G401 (cell line): ENCODE measurements at places on chromosomes 7 and 10. TPM values are rescaled to one million over a fixed set of nuclear protein-coding genes. Genes with fewer than 3 reads are reported as not detected.
A peak's percentile ranks its signal among the peaks of the same experiment; 100 is the strongest.

DNA sequence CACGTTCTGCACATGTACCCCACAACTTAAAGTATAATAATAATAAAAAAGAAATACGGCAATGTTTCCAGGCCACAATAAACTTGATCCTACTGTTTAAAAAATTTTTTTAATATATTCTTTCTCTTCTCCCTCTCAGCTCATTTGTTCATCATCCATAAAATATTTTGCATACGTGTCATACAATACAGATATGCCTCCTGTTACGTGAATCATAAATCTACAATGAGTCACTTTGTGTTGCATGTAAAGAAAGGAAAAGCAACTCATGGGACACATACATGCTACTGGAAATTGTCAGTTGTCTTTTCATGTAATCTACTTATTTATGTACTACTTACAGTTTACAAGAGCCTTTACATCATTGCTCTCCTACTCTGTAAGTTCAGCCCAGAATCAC is 1.1 kb upstream of the TECTB start:
- DNase-seq: no peak

- DNase-seq: no peak
These were observed 161.7 kb downstream of the HIBADH start for GRCh38 chr7:27501001-27501400.

GRCh38 chr10:21203473-21204107 is 306.5 kb upstream of the NEBL start:
- no peak for DNase-seq

The TMEM236 gene
- not detected in 2 replicates for total RNA-seq

DNA sequence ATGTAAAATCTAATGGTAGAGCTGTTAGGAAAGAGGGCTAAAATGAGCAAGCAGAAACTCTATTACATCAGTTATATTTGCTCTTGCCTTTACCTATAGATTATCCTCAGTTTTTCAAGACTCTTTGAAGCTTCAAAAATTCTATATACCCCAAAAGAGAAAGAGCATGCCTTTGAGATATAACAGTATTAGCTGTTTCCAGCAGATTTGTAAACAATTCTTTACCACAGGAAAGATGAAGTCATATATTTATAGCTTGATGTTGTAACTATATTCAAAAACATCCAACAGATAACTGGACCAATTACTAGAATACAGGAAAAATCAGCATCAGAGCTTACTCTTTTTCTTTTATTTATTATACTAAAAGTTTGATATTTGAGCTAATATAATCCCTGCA is 416.2 kb upstream of the TPK1 start:
- DNase-seq: no peak

DNA sequence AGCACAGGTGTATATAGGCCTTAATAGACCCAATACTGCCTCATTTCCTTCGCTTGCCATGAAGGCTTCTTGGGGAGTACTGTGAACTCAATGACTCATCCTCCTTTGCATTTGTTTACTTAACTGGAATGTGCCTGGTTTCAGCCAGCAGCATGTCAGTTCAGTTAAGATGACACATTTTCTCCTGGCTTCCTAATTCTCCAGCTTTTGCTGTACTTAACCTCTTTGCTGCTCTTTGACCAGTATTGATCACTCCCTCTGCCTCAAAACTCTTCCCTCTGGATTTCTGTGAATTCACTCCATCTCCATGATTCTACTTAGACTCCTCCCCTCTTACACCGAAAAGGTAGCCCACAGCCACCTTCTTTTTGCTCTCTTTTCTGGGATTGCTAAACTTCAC is 135.7 kb downstream of the MAGI2 start:
- DNase-seq: no peak

The GHRHR gene
- not detected in 2 replicates for total RNA-seq

DNA sequence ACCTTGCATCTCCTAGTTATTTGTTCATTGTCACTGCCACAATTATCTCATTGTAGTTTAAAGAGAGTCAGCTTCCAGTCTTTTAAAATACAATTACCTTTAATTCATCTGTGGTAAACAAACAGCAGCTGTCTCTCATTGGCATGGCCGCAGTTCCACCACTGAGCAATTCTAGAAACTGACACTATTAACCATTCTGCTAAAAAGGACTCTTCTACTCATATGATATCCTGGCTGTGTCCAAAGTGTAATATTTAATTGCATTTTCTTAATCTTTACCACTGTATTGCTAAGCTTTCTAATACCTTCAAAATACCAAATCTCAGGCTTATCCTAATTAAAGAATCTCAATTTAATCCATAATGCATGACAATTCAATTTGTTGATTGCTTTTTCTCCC is 639.0 kb downstream of the AUTS2 start:
- no peak for DNase-seq

- no peak for DNase-seq
These were observed 122.2 kb downstream of the PCLO start for GRCh38 chr7:83040484-83040883.

GRCh38 chr10:12564173-12564572 is 214.8 kb downstream of the CAMK1D start:
- no peak for DNase-seq

The ASL gene
- total RNA-seq: 58.7 and 64.5 TPM in 2 replicates

The ZKSCAN5 gene
- total RNA-seq: 18.6 and 23.1 TPM in 2 replicates

DNA sequence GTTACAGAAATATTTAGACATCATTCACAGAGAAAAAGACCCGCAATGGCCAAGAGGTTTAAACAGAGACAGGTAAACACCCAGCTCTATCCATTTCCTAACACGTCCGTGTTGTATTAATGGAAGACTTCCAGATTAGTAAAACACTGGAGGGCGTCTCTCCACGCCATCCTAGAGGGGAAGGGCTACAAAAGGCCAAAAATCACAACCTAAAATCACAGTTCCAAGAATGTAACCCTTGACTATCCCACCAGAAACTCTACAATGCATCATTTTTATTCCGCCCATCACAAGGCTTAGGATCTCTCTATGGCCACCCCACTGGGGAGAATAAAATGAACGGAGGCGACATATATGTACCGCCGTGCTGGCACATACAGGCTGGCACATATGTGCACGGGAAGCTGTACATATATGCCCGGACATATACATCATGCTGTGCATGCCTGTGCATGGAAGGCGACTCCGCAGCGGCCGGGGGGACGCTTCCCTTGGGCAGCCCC is 734 bp downstream of the PCLO start:
- DNase-seq: peak; percentile 74

GRCh38 chr7:139340808-139341057 is 404 bp upstream of the FMC1 start:
- DNase-seq: no peak

The PNLIPRP3 gene
- total RNA-seq: not detected in 2 replicates

- DNase-seq: no peak
These were observed at the start of gene CLDN4 for GRCh38 chr7:73830681-73831583. Gene CLDN4, plus strand, starts transcription at chr7:73830996. Its CDS starts 206 bp downstream, at chr7:73831202.

DNA sequence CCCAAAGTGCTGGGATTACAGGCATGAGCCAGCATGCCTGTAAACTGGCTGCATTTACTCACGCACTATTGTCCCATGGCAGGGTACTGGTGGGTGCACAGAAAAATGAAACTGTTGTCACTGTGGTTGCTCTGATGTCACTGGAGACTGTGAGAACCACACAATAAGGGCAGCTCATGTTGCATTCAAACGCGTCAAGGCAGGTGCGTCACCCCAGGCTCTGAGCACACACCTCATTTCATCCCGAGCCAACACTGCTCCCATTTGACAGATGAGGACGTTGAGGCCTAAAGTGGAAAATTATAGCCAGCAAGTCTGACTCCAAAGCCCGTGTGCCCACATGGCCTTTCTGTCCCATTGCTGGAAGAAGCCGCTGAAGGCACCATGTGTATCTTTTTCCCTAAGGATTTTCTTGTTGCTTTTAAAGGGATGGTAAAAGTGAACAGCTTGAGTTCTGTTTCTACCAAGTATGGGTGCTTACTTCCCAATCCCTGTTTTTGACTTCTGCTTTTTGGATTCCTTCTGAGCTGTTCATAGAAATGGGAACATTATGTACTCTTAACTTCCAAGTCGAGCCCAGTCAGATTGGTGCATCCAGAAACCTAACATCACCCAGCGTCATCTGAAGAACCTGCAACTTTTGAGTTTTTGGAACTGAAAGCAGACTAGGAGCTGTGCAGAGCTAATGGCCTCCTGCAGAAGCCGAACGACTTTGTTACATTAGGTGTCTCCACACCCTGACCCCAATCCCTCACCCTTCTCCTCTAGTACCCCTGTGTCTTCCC is 60.1 kb upstream of the CARD11 start:
- no peak for DNase-seq

GRCh38 chr10:16182144-16182543 is 254.7 kb upstream of the PTER start:
- peak; percentile 24 for DNase-seq

GRCh38 chr7:26365077-26365900 is 73.6 kb downstream of the SNX10 start:
- DNase-seq: peak; percentile 92

The OGDHL gene
- total RNA-seq: 7.6 and 12.8 TPM in 2 replicates

The VPS50 gene
- 10.6 and 24.6 TPM in 2 replicates for total RNA-seq

GRCh38 chr10:110558041-110558440 is 9.5 kb upstream of the SMC3 start:
- no peak for DNase-seq

DNA sequence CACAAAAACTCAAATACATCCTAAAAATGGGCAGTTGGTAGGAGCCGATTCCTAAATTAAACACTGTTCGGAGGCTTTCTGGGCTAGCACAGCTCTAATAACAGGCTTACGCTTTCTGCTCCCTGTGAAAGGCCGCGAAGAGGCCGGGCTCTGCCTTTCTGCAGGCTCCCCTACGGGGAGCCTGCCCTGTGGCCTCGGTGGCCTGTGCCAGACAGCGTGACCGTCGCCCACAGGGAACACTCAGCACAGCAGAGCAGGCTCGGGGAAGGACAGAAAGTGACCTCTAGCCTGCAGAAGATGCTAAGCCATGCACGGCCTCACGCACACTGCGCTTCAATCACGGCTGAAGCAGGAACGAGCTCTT is 64.2 kb downstream of the DIP2C start:
- peak; percentile 72 for DNase-seq

GRCh38 chr10:60615541-60615940 is 162.7 kb upstream of the CDK1 start:
- DNase-seq: no peak
